Airway epithelial cell (primary cell): ENCODE measurements at places on chromosomes 6 and 20. TPM values are rescaled to one million over a fixed set of nuclear protein-coding genes. Genes with fewer than 3 reads are reported as not detected.

Gene PRELID3B
- total RNA-seq, result 61.7 and 62.6 TPM in 2 replicates

Gene SEC63
- total RNA-seq, result 12.8 and 23.5 TPM in 2 replicates

Gene SAMD5
- 0.37 and 0.56 TPM in 2 replicates for total RNA-seq

Gene GRIK2
- total RNA-seq, result 0.07 and 1.9 TPM in 2 replicates

Gene BCAS1
- total RNA-seq, result 0.46 and 1.6 TPM in 2 replicates

Gene HCK
- not detected in 2 replicates for total RNA-seq

Gene SMIM28
- total RNA-seq, result not detected in 2 replicates

Gene ARFGAP1
- total RNA-seq, result 44.6 and 46.3 TPM in 2 replicates

Gene AFDN
- 66.7 and 70.4 TPM in 2 replicates for total RNA-seq

Gene GJA10
- total RNA-seq, result not detected in 2 replicates

Gene BPIFB6
- not detected in 2 replicates for total RNA-seq

Gene KIFC1
- 31.2 and 38.2 TPM in 2 replicates for total RNA-seq

Gene HAO1
- not detected in 2 replicates for total RNA-seq

Gene CTCFL
- total RNA-seq, result not detected in 2 replicates

Gene GTSF1L
- not detected in 2 replicates for total RNA-seq

Gene PDYN
- not detected in 2 replicates for total RNA-seq

Gene WFDC10B
- not detected in 2 replicates for total RNA-seq
